ENCODE measurements at places on chromosomes 4 and X.

DNA sequence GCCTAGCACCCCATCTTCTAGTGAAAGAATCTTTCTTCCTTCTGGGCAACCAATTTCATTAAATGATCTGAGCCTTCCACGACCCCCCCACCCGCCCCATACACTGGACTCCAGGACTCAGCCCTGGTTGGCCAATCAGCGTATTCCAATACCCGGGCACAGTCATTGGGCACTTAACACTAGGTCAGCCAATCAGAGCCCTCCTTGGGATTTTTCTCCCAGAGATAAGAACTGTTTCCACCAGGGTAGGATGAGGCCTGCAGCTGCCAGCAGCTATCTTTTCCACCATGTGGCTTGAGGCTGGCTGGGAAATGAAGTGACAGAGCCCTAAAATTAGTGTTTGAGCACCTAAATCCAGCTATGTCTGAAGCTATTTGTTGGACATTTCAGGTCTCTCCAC, 418.8 kb downstream of the BCOR start:
- no peaks in the 10 kb centered on the region for H3K4me1 ChIP-seq
- H3K36me3 ChIP-seq, result no peaks in the 10 kb centered on the region
- H3K27ac ChIP-seq, result no peak overlapping the region
- no peak for DNase-seq

DNA sequence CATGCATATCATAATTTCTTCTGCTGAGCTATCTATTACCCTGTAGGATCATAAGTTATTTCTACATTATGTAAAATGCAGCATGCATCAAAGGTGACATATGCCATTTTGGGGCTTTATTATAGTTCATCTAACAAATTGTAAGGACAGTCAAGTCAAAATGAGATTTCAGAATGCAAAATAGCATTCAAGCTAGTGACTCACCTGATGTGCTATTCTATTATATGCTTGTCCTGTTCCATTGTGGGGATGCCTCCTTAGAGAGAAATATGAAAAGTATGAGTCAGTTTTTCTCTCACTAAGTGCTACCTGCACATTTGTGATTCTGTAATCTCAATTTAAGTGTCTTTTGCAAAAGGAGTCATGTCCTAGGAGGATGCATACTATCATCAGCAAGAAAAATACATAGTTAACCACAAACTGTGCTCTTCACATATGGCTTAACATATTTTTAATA, 647.0 kb upstream of the PCDH10 start:
- H3K27ac ChIP-seq, result no peak overlapping the region
- H3K27me3 ChIP-seq, result no peaks in the 10 kb centered on the region
- DNase-seq, result no peak
- H3K4me3 ChIP-seq, result no peak overlapping the region
- H3K36me3 ChIP-seq, result no peaks in the 10 kb centered on the region

DNA sequence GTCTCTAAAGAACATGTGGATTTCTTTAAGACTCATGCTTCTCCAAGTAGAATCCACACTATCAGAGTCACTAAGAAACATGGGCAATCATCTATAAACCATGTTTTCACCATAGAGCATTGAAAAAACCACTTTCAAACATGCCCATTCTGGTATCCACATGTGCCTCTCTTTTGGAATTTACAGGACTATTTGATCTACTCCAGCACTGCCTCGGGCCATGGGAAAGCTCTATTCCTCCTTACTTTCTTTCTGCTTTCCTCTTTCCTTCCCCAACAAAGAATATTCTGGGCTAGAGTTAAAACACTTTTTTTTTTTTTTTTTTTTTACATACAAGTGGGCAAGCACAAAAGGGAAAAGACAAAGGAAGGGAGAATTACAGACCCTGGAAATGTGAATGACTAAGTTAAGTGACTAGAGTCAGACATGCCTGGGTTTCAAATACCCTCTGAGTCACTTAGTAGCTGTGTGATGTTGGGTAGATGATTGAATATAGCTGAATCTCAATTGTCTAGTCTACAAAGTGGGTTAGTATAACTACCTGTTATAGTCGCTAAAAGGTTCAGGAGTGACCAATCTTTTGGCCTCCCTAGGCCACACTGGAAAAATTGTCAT, 847.7 kb upstream of the INTU start:
- H3K4me1 ChIP-seq, result no peaks in the 10 kb centered on the region
- no peak overlapping the region for H3K27ac ChIP-seq
- H3K27me3 ChIP-seq, result no peaks in the 10 kb centered on the region
- no peak overlapping the region for H3K4me3 ChIP-seq
- no peaks in the 10 kb centered on the region for H3K36me3 ChIP-seq

DNA sequence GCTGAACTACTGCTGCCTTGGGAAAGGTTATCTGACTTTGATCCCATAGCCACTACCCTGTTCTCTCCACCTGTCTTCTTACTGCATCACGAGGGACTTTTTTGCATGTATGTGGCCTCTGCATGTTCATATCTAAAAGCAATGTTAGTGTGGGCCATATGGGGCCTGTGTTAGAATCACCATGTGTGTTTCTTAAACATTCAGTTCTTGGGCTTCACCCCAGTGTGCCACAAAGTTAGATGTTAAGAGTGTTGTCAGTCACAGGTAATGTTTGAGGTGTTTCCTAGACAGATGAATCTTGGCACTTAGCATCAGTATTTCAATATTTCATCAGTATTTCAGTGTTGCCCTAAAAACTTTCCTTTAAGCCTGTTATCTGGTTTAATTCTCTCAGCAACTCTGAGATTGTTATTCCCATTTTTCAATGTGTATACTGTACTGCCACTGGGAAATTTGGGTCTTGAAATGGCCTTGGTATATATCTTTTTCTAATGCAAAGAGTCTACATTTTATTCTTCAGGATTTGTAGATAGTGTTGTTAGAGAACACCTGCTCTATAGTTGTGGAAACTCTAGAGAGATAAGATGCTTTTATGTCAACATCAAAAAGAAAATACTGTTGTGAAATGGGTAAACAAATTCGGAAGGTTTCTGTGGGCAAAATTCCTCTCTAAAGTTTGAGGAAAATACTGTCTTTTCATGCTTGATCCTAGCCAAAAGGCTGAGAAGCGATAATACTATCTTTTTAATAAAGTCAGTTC, 259.7 kb downstream of the BMPR1B start:
- H3K4me1 ChIP-seq, result no peaks in the 10 kb centered on the region
- no peak overlapping the region for H3K27ac ChIP-seq
- no peaks in the 10 kb centered on the region for H3K36me3 ChIP-seq
- DNase-seq, result no peak
- no peak overlapping the region for H3K4me3 ChIP-seq
